ENCODE measurements at places on chromosomes 6 and 20.

GRCh38 chr6:13006578-13007300 lies 290.2 kb downstream of the PHACTR1 start:
- no peak for DNase-seq

GRCh38 chr20:46985671-46986070 lies 91.0 kb downstream of the EYA2 start:
- DNase-seq: no peak

- no peak for DNase-seq
Observed at GRCh38 chr6:152371775-152372174, 265.4 kb downstream of the SYNE1 start.

DNA sequence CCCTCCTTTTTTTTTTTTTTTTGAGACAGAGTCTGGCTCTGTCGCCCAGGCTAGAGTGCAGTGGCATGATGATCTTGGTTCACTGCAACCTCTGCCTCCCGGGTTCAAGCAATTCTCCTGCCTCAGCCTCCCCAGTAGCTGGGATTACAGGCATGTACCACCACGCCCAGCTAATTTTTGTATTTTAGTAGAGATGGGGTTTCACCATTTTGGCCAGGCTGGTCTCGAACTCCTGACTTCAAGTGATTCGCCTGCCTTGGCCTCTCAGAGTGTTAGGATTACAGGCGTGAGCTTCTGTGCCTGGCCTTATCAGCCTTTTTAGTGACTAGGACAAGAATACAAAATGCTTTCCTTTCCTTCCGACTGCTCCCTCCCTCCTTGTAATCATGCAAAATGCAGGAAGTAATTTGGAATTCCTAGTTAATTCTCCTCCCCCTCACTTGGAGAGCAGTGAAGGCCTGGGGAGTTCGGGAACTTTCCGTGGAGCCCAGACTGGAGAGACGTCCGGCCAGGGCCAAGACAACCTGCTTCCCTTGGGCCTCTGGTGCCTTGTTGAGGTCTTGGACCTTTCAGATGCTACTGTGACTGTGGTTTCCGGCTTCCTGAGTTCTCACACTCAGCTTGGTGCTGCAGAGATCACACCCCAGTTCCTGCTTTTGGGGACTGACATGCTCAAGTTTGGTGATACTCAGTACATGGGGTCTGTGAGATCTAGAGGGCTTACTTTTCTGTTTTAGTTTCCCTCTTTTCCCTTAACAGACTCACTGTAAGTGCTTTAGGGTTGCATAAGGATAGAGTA lies 3.9 kb upstream of the PHF20 start:
- no peak for DNase-seq

DNA sequence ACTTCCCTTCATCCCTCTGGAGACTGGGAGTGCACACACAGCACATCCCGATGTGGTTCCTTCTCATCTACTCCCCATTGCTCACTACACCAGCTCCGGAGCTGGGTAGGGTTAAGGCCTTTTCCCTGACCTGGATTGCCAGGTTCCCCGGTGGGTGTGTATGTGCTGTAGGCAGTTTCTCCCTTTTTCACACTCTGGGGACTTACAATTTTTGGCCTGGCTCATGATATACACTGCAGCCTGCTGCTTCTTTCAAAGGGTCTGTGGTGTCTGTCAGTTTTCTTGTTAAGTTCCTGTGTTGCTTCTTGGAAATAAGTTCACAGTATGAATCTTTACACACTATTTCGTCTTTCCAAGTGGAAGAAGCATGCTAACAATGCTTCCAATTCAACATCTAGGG lies 405.5 kb downstream of the UTRN start:
- DNase-seq: no peak

DNA sequence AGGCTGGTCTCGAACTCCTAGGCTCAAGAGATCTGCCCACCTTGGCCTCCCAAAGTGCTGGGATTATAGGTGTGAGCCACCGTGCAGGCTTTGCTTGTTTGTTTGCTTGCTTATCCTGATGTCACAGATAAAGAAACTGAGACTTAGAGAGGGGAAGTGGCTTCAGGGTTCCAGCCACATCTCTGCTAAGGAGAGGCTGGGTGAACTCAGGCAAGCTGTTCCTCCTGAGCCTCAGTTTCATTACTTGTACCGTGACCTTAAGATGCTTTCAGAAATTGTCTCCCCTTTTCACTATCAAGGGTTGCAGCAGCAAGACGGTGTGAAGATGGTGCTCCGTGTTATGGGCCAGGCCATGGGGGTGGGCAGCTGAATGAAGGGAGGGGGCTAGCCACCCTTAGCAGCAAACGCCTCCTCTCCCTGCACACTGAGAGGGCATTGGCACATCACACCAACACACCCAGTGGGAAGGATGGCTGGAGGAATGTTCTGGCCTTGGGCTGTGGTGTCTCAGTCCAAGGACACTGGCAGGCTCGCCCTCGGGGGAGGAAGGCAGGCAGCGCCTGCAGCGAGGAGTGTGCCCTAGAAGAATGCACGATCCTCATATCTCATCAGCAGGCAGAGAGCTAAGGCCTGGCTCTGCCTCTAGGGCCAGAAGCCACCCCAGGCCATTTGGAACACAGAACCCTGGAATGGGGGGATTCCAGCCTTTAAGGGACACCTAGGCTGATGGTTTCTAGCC lies 48.2 kb upstream of the TLDC2 start:
- DNase-seq: no peak

DNA sequence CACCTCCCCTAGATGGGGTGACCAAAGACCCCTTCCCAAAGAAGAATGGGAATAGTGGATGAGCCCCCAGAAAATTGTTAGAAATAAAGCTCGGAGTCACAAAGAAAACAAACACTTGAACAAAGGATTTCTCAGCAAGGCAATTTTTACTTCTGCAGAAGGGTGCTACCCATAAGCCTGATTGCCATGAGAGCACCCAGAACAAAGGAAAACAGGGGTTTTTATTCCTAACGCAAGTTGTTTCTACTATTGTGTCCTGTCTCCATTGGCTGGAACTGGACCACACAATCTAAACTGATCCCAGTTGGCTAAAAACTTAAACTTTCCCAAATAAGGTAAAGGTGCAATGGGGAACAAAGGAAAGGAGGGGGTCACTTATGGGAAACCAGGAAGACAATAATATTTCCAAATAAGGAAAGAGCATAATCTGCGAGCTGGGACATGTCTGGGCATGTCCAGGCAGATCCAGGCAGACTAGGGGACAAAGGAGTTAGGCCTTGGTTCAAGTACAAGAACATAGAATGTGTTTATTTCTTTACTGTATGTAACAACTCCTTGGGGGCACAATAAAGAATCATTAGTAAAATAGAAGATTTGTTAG lies 20.0 kb downstream of the HLA-B start:
- no peak for DNase-seq
